Stimulated activated CD4-positive, alpha-beta T cell treated with anti-CD3 and anti-CD28 coated beads, TNF-alpha, amount 100 ng/mL, for 48 hours (primary cell): ENCODE measurements at places on chromosomes 4 and X.

- DNase-seq: no peak
These were observed 817.2 kb downstream of the GLUD2 start for GRCh38 chrX:121864561-121864960.

- no peak for DNase-seq
These were observed 886.4 kb upstream of the ADGRL3 start for GRCh38 chr4:60313611-60314178.

DNA sequence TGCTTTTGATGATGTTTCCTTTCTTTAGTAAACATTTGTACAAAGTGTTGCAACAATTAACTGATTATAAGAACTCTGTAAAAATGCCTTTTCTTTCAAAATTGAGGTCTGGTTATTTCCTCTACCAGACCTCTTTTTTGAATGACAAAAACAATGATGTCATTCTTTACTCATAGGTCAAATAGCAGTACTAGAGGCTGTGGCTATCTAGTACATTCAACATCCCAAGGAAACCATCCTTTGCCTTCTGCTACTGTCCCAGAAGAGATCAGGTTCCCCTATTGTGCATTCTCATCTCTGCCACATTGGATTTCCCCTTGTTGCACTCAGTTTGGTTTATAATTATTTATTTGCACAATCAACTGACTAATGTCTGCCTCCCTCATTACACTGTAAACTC is 19.1 kb upstream of the MAD2L1 start:
- DNase-seq: no peak

- DNase-seq: no peak
These were observed 147.7 kb downstream of the RBM46 start for GRCh38 chr4:154928640-154929257.

- no peak for DNase-seq
These were observed 1443.0 kb downstream of the PCDH7 start for GRCh38 chr4:32163125-32163524.

DNA sequence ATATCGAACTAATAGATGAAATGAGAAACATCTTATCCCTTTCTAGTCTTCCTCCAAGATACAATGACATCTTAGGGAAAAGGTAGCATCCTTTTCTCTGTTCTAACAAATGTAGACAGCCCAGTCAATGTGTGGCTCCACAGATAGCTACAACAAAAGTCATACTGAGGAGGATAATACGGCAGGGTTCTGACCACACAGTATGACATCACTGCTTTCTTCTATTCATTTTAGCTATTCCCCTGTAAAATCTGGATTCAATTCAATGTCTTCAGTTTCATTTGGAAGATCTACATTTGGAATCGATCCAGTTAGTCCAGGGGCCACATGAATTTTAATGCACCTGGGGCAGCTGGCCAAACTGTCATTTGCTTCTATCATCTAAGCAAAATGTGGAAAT is 51.4 kb downstream of the ENOX2 start:
- DNase-seq: no peak

- DNase-seq: no peak
These were observed 95.8 kb downstream of the SORBS2 start for GRCh38 chr4:185716141-185716551.

GRCh38 chrX:78383594-78383993 is 56.2 kb upstream of the CYSLTR1 start:
- no peak for DNase-seq

GRCh38 chr4:13611283-13611842 is 16.2 kb downstream of the BOD1L1 start:
- DNase-seq: no peak

DNA sequence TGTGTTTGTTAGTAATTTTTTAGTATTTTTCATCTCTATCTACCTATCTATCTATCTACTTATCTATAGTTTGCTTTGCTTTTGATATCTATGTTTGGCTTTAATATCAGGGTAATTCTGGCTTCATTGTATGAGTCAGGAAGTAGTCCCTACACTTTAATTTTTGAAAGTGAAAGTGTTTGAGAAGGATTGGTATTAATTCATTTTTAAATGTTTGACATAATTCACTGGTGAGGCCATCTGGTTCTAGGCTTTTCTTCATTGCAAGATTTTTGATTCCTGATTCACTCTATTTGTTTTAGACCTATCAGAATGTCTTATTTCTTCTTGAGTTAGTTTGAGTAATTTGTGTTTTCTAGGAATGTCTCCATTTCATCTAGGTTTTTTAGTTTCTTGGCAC is 20.2 kb upstream of the TCP11X2 start:
- DNase-seq: no peak

DNA sequence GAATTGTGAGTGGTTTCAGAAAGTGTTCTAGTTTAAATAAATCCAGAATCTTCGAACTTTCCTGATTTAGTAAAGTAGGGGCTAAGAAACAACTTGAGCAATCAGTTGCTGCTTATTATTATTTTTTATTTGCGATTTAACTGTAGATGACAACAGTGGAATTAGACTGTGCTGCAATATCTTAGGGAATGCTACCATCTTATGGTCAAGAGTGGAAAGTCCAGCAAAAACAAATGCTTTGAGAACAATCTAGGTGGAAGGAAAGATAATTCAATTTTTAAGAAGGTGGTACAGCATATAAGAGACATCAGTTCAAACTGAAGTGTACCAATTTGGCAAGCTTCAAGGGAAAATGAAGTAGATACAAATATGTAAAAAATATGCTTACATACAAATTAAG is 73.3 kb downstream of the CYLC1 start:
- DNase-seq: no peak

GRCh38 chrX:72240976-72241375 is 2.1 kb upstream of the ERCC6L start:
- DNase-seq: no peak

GRCh38 chr4:38762560-38762959 is 20.2 kb downstream of the TLR10 start:
- no peak for DNase-seq

GRCh38 chr4:33493231-33493630 is 2751.1 kb downstream of the ARAP2 start:
- DNase-seq: no peak

- no peak for DNase-seq
These were observed 141.0 kb upstream of the FAM47C start for GRCh38 chrX:36867143-36867542.

- DNase-seq: no peak
These were observed 64.8 kb downstream of the QDPR start for GRCh38 chr4:17447056-17447455.

DNA sequence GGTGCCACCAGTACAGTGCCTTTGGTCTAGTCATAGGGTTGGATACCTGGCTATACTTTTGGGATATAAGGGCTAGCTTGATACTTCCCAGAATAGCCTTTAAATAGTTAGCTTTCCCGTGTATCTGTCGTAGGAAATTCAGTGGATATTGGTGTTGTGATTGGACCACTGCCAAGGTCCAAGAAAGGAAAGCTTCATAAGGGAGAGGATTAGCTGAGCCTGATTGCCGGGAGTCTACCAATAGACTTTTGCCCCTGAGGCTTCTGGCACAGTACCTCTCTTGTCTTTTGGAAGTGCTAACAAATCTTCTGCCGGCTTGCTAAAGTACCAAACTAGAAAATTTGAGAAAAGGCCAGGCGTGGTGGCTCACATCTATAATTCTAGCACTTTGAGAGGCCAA is 350.6 kb downstream of the CHIC1 start:
- no peak for DNase-seq

DNA sequence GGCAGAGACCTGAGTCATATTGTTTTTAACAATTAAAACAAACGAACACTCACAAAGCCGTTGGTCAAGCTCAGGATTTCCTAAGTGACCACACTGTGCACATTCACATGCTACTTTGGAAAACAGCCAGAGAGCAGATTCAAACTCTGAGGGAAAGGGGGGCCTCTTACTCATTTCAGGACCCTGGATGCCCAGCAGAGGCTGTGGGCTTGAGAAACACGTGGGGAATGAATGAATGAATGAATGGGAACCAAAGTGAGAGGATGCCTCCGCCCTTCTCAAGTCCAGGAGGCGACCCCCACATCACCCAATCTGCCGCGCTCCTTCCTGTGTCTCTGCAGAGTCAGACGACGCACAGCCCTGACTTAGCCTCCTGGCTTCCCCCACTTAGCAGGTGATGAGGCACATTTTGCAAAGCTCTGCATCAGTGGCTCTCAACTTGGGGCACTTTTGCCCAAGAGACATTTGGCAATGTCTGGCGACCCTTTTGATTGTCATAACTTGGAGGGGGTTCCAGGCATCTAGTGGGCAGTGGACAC is 76.0 kb downstream of the ABLIM2 start:
- no peak for DNase-seq

GRCh38 chr4:17665852-17666251 is 51.4 kb downstream of the MED28 start:
- DNase-seq: no peak

DNA sequence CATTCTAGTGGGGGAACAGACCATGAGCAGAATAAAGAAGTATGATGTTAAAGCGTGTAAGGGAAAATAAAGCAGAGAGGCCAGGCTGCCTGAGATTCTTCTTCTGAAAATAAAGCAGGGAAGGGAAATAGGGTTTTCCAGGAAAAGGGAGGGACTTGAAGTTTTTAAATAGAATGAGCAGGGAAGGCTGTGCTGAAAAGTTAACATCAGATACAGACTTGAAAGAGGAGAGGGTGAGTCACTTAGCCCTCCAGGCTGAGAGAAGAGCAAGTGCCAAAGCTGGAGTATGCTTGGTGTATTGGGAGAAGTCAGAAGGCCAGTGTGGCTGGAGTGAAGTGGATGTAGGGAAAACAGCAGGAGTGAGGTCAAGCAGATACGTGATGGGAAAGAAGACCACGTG is 10.0 kb upstream of the PLK4 start:
- no peak for DNase-seq

DNA sequence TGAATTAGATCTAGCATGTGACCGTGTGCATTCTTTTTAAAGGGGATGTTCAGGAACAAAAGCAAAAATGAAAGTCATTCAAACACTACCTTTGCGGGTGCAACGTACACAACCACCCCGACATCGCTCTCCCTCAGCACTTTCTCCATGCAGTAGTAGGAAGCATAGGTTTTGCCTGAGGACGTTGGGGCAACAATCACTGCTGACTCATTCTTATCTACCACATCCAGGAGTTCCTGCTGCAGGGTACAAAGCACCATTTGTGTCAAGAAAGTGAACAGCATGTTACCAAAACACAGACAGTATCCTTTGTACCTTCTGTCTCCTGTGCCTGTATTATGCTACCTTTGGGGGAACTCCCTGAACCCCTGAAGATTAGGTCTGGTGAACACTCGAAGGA is 58.6 kb downstream of the DDX60L start:
- DNase-seq: no peak

GRCh38 chr4:87738483-87738882 is 60.9 kb upstream of the IBSP start:
- no peak for DNase-seq

GRCh38 chrX:12917753-12918152 is 11.3 kb downstream of the TLR8 start:
- no peak for DNase-seq

GRCh38 chrX:21699136-21699535 is 41.0 kb upstream of the KLHL34 start:
- DNase-seq: no peak

- DNase-seq: no peak
These were observed 118.1 kb downstream of the ENPP6 start for GRCh38 chr4:184099535-184099966.

GRCh38 chrX:120309873-120310705 is 1.2 kb downstream of the TMEM255A start:
- no peak for DNase-seq

DNA sequence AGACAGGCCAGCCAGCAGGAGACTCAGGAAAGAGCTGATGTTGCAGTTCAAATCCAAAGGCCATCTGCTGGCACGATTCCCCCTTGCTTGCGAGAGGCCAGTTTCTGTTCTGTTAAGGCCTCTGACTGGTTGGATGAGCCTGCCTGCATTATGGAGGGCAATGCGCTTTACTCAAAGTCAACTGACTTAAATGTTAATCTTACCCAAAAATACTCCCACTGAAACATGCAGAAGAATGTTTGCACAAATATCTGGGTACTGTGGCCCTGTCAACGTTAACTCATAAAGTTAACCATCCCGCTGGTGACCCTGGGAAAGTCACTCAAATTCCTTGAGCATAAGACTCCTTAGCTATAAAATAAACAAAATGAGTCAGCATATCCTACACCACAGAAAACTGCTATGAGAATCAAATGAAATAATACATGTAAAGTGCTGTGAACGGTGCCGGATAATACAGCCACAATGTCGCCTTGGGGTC is 326.4 kb downstream of the EVC2 start:
- no peak for DNase-seq

DNA sequence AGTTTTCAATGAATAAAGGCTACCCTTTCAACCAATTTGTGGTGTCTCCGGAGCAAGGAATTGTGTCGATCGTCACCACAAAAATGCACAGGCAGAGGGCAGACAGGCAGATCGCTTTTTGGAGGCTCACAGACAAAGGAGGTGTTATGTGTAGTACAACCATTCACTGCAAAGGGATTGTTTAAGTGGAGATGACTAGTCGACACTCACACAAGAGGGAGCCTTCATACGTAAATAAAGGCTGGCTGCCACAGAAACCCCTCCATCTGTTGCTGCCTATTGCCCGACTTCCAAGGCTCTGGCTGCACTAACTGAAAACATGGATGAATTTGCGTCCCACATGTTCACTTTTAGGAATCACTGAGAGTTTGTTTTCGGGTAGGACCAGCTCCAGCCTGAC is 281.1 kb downstream of the NKX6-1 start:
- no peak for DNase-seq

GRCh38 chrX:149527705-149528104 is 13.1 kb upstream of the EOLA1 start:
- no peak for DNase-seq

DNA sequence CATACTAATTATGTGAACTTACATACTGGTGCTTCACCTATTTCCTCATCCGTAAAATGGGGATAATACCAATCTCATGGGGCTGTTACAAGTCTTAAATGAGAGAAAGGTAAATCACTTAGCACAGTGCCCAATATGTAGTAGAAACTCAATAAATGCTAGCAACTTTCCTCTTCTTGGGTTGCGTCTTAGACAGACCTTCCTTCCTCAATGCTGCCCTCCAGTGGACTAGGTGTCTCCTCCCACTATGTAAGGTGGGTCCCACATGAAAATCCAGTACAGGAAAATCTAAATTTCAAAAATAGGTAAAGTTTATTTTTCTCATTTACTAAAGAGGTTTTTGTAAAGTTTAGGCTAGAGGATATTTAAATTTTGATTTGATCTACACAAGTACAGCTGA is 20.6 kb downstream of the ZDHHC9 start:
- DNase-seq: peak; percentile 61

DNA sequence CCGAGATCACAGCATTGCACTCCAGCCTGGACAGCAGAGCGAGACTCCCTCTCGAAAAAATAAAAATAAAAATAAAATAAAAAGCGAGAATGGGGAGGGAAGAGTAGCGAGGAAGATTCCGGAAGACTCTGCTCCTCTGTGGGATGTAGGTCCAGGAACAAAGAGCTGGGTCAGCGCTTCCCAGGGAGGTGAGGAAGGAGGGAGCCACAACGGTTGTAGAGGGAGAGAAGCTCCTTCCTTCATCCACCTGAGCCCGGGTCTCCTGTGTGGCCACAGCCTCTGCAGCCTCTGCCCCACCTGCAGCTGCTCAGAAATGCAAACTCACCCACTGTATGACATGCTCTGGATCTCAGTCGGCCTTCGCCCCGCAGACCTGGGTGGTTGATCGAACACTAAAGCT is 3.8 kb upstream of the PPP2R3B start:
- no peak for DNase-seq
